ENCODE measurements at places on chromosomes 7 and 10.

- no peak for DNase-seq
These were observed 67.3 kb upstream of the AASS start for GRCh38 chr7:122211362-122211761.

DNA sequence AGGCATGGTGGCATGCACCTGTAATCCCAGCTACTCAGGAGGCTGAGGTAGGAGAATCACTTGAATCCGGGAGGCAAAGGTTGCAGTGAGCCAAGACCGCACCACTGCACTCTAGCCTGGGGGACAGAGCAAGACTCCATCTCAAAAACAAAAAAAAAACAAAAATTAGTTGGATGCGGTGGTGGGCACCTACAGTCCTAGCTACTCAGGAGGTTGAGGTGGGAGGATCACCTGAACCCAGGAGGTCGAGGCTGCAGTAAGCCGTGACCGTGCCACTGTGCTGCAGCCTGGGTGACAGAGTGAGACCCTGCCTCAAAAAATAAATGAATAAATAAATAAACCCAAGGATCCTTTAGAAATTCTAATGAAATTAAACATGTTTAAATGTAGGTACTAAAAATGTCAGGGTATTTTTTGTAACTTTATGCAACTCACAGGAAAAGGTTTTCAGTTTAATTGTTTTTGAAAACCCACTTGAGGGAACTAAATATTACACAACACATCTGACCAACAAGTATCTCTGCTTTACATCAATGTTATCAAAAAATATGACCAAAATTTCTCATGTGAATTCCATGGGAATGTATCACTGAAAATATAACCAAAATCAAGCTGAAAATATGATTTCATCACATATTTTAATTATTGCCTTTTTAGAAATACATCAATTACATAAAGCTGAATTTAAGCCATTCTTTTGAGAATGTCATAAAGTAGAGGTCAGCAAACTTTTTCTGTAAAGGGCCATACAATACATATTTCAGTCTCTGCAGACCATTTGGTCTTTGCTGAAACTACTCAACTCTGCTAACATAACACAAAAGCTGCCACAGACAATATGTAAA lies 23.9 kb downstream of the UPF2 start:
- DNase-seq, result peak; percentile 44

- no peak for DNase-seq
These were observed 27.8 kb downstream of the ENTPD1 start for GRCh38 chr10:95783741-95784140.

GRCh38 chr7:132404261-132404660 lies 172.0 kb downstream of the PLXNA4 start:
- DNase-seq, result no peak

DNA sequence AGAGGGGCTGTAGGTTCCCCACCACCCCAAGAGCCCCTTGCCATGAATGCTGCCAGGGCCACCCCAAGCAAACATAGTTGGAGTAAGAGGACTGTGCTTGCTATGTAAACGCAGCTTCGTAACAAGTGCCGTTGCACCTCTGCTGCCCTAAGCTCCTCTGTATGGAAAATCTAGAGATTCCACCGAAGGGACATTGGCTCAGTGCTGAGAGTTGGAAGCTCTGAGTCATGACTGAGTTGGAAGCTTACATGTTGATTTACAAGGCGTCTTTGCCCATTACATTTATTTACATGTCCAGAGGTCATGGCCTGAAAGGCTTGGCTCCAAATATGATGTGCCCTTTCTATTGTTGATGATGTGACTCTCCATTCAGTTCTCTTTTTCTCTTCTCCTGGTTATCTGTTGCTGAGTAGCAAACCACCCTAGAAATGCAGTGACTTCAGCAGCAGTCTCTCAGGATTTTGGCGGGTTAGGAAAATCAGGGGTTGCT lies 233.1 kb upstream of the TCF7L2 start:
- DNase-seq, result peak; percentile 15

- DNase-seq, result no peak
These were observed 198.9 kb upstream of the AOAH start for GRCh38 chr7:36923185-36923584.

GRCh38 chr7:36986948-36987724 lies 262.8 kb upstream of the AOAH start:
- peak; percentile 46 for DNase-seq

- no peak for DNase-seq
These were observed 53.2 kb upstream of the PDK4 start for GRCh38 chr7:95649546-95649945.

GRCh38 chr10:125103924-125104323 lies 56.4 kb downstream of the CTBP2 start:
- no peak for DNase-seq

- DNase-seq, result peak; percentile 17
These were observed 115.1 kb downstream of the C10orf105 start for GRCh38 chr10:71604324-71605018.

DNA sequence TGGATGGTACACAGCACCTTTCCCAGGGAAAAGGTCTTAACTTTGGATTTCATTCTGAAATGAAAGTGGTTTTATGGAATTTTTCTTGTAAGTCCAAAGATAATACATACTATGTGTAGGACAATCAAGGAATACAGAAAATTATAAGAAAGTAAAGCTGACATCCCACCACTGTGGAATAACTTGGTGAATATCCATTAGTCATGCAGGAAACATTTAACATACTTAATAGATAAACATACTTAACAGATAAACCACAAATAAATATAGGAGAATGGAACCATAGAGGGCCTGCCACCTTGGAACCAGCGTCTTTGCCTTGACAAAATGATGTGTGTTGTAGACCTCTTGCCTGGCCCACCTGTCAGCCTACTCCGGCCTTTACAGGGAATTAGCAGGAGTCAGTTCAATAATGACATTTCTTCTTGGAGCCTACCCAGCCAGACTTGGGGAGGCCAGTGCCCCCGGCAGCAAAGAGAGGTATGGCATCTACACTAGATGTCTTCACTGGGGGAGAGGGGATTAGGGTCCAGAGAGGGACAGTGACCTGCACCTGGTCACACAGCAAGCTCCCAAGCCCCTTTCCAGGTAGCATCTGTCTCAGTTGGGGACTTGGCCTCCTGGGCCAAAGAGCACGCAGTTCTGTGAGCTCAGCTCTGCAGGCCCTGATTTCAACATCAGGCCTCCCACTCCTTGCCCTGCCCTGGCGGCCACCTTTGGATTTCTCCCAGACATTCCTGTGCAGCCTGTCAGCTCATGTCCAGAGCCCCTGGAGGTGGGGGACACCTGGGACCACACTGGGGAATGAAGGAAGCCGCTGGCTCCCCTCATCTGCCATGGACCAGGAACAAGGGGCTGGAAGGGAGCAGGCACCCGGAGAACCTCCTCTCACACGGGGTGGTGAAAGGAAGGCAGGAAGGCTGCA lies 112.6 kb upstream of the PPIF start:
- no peak for DNase-seq

DNA sequence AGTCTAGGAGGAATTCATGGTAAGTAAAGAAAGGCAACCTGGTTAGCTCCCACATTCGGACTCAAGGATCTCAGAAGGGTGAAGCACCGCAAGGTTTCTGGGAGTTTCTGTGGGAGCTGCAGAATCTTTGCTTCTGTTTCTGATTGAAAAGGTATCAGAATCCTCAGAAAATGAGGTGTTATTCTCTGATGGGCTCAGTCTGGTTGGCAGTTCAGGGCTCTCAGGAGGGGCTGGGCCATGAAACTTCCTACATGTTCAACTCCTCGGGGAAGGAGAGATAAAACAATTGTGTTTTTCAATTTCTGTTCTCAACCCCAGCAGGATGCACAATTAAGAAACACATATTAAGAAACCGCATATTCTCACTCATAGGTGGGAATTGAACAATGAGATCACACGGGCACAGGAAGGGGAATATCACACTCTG lies 9.1 kb downstream of the OR2A7 start:
- no peak for DNase-seq

- no peak for DNase-seq
These were observed 99.8 kb upstream of the RET start for GRCh38 chr10:42977032-42977416.

GRCh38 chr7:3950249-3950648 lies 649.2 kb downstream of the SDK1 start:
- DNase-seq, result no peak

DNA sequence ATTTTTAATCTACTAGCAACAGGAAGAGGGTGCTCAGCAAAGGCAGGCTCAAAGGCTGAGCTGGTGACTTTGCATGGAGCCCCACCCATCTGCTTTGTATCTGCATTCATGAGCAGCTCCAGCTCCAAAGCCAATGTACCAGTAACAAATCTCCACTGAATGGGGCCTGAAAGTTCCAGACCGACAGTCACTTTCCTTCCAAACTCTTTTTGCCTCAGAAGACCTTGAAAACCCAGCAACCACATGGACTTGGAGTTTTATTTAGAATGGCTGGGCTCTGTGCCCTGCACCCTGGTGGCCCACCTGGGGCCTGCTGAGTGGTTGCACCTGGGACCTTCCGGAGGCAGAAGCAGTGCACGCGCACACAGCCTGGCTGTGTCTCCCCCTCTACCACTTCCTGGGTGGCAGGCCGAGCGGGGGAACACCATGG lies 195.0 kb upstream of the PLXNA4 start:
- no peak for DNase-seq

DNA sequence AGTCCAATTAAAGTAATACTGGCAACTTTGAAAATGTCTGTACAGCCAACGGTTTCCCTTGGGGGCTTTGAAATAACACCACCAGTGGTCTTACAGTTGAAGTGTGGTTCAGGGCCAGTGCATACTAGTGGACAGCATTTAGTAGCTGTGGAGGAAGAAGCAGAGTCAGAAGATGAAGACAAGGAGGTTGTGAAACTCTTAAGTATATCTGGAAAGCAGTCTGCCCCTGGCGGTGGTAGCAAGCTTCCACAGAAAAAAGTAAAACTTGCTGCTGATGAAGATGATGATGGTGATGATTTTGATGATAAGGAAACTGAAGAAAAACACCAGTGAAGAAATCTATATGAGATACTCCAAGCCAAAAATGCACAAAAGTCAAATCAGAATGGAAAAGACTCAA lies 72.2 kb downstream of the ZNF783 start:
- DNase-seq, result no peak
